ENCODE measurements at places on chromosomes 5 and 9. TPM values are rescaled to one million over a fixed set of nuclear protein-coding genes. Genes with fewer than 3 reads are reported as not detected.
A peak's percentile ranks its signal among the peaks of the same experiment; 100 is the strongest.

- no peak overlapping the region for H3K27ac ChIP-seq
- H3K4me3 ChIP-seq = no peak overlapping the region
- no peaks in the 10 kb centered on the region for H3K27me3 ChIP-seq
Observed at GRCh38 chr9:119868694-119869093, 499.5 kb upstream of the BRINP1 start.

DNA sequence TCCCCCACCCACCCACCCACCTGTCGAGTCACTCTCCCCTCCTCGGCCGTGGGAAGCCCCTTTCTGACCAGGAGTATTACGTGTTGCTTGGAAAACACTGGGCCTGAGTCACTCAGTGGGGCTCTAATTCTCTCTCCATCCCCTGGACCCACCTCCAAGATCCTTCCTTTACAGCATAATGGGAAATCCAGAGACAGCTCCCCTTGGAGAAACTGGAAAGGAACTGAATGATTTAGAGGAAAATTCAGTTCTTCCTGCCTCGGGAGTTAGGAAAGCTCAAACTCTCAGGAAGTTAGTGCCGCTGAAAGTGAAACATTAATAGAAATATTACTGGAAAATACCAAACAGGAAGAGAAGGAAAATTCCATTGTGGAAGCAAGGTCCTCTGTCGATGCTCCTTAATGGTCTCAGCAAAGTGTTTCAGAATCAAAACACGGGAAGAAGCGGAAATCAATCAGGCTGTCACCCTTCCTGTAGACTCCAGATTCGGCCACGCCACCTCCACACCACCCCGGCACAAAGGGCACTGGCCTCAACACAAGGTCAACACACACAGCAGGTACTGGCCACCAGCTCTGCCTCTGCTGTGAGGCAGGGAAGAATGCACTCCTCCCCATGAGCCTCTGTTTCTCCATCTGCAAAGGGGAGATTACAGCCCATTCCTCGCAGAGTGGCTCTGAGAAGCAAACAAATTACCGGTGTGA, 9.6 kb downstream of the SHB start:
- H3K27ac ChIP-seq = no peak overlapping the region
- H3K4me1 ChIP-seq = peaks cover 18% of the 10 kb centered on the region
- H3K4me3 ChIP-seq = no peak overlapping the region

COL15A1 gene
- not detected for total RNA-seq

- DNase-seq = no peak
- no peak overlapping the region for H3K27ac ChIP-seq
- H3K27me3 ChIP-seq = no peaks in the 10 kb centered on the region
- H3K4me1 ChIP-seq = no peaks in the 10 kb centered on the region
- no peaks in the 10 kb centered on the region for H3K36me3 ChIP-seq
Observed at GRCh38 chr5:50967563-50968355, 301.3 kb downstream of the PARP8 start.

FAM151B gene
- 2.4 TPM for total RNA-seq

DNA sequence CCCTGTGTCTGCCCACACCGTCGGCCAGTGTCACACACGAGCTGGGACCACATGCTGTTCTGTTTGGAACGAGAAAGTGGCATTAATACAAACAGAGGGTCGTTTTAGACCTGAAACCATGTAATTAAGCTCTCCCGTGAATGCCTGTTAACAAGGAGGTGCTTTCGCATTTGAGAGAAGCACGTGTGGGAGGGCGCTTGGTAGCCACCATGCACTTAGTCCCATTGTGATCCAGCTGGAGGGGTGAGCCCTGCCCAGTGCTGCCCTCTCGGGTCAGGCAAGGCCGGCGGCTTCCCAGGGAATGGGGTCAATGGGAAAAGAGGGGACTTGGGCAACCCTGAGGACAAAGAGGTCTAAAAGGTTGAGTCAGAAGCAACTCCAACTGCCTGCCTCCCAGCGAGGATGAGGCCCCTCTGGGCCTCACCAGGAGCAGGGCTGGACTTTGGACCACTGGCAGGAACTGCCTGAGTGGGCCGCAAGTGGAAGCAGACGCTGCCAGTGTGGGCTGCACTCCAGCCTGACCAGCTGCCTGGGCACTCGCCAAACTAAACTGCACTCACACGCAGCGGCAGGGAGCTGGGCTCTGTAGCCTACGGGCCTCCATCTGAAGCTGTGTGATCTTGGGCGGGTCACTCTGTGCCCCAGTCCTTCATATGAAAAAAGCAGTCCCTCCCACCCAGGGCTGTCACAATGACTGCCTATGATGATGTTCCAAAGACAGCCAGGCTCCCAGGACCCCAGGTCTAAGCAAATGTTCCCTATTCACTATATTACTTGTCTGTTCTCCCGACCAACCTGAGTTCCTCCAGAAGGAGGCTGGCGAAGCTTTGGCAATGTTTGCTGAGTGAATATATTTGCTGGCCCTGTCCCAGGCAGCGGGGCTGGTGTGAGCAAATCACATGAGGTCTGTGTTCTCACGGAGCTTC, 195.7 kb downstream of the CDK5RAP2 start:
- no peaks in the 10 kb centered on the region for H3K27me3 ChIP-seq
- H3K4me3 ChIP-seq = no peak overlapping the region
- DNase-seq = peak; percentile 44
- H3K27ac ChIP-seq = peak overlapping the region; percentile 53
- no peaks in the 10 kb centered on the region for H3K36me3 ChIP-seq

ARID3C gene
- total RNA-seq = not detected

DNA sequence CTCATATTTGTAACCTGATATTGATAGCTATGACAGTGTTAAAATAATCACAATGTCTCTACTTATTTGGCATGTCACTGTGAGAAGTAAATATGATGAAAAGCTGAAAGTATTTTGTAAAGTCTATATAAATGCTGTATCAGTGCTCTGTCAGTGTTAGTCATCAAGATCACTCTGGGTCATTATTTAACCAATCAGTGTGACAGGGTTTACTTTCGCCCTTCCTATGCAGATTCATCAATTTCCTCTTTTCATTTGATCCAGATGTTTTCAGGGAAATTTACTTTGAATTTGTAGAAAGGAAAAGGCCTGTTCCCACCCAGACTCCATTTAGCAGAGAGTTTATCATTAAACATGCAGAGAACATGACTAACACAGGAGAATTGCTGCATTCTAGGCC, 9.9 kb upstream of the PCSK5 start:
- no peak overlapping the region for H3K4me3 ChIP-seq
- no peaks in the 10 kb centered on the region for H3K36me3 ChIP-seq
- H3K27me3 ChIP-seq = no peaks in the 10 kb centered on the region

- H3K27ac ChIP-seq = no peak overlapping the region
- H3K4me3 ChIP-seq = no peak overlapping the region
Observed at GRCh38 chr5:128035689-128036088, 47.9 kb upstream of the SLC12A2 start.

NIM1K gene
- not detected for total RNA-seq

ACTBL2 gene
- not detected for total RNA-seq

All from Caco-2 (cell line).